Activated CD4-positive, alpha-beta T cell treated with anti-CD3 and anti-CD28 coated beads, Interleukin-2, amount 50 U/mL, for 4 hours (primary cell): ENCODE measurements at places on chromosomes 1 and 21.
A peak's percentile ranks its signal among the peaks of the same experiment; 100 is the strongest.

DNA sequence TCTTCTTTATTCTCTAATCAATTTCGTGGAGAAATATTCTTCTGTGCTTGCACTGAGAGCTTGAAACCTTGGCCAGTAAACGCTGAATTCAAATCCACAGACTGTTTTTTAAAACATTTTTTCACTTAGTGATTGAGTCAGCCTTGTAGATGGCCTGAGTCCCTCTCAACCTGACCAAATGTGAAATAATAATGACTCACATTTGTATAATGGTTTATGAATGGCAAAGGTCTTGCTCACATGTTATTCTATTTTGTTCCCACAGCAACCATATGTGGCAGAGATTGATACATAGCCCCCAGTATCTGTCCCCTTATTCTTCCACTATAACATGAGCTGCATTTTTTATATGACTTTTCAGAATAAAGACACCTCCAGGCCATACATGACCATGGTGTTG, 47.8 kb upstream of the CCDC190 start:
- no peak for DNase-seq

DNA sequence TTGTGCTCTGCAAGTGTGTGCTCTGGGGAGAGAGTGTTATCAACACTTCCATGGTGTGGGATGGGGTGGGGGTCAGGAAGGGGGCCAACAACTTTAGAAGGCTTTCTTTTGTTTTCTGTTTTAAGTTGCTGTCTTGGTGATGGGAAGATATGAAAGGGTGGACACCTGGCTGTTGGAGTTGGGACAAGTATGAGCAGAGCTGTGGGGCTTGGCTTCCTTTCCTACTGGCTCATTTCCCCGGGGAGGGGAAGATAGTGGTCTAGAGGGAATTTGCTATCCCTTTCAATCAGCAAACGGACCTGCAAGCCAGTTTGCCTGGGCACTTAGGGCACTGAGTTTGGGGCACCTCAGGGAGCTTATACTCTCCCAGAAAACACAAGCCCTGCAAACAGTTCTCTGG, 19.2 kb downstream of the IER5 start:
- DNase-seq: no peak

DNA sequence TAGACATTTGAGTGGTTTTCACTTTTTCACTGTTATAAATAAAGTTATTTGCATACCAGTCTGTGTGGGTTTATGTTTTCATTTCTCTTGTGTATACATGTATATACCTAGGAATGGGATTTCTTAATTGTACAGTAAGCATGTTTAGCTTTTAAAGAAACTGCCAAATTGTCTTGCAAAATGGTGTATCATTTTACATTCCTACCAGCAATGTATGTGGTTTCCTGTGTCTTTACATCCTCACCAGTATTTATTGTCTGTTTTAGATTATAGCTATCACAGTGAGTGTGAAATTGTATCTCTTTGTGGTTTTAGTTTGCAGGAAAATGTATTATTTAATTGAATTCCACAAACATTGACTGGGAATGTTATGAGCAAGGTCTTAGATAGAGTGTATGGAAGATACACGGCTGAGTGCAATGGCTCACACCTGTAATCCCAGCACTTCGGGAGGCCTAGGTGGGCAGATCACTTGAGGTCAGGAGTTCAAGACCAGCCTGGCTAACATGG, 57.3 kb downstream of the MACF1 start:
- no peak for DNase-seq

- DNase-seq: no peak
Observed at GRCh38 chr1:78491451-78492071, 787 bp downstream of the PTGFR start.

DNA sequence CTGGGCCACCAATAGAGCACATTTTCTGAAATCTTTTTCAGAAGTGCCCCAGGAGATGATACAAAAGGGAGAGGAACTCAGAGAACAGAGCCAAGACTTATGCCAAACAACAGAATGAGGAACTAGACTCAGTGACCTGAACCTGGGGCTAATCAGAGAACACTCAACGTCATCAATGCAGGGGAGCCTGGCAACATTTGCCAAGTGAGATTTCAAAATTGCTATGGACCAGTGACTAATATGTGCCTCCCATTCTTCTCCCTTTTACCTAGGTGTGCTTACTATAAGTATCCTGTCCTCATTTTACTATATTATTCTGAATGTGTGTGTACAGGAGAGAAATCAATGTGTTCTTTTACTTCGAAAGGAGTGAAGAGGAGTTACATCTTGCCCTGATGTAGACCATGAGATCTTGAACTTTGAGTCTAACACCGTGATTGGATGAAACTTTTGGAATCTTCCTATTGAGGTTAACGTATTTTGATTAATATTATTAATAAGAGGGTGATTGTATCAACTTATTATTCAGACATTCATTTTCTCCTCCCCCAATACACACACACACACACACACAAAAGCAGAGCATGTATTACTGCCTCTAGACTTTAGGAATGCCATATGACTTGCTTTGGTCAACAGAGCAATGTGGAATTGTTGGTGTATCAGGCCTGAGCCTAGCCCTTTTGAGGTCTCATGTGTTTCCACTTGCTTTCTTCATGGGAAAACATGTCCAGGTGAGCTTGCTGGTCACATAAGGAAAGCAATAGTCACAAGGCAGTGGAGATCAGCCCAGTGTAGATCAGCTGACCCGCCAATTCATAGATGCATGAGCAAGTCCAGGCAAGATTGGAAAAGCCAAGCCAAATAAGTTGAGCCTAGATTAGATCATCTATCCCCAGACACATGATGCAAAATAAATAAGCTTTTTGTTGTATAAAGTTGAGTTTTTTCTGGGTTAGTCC, 80.3 kb upstream of the ETS2 start:
- DNase-seq: no peak

GRCh38 chr1:23790696-23791515, at the start of gene LYPLA2:
LYPLA2 (plus strand) TSS chr1:23791145; CDS start chr1:23792683, 1,538 bp downstream.
- DNase-seq: peak; percentile 78

DNA sequence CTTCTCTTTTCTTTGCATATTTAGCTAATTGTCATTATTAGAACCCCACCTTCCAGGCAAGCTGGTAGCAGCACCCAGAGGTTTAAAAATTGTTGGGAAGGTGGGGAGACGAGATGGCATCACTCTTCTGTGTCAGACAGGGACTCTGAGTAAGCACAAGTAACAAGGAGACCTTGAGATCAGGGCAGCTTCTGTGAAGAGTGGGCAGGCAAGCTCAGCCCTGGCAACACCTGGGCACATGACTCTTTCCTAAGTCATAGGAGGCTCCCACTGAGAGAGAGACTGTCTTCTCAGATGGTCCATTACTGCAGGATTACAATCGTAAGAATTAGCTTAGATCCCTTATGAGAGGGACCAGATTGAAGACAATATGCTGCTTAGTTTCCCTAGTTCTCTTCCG, 183.5 kb downstream of the BRINP2 start:
- DNase-seq: no peak

DNA sequence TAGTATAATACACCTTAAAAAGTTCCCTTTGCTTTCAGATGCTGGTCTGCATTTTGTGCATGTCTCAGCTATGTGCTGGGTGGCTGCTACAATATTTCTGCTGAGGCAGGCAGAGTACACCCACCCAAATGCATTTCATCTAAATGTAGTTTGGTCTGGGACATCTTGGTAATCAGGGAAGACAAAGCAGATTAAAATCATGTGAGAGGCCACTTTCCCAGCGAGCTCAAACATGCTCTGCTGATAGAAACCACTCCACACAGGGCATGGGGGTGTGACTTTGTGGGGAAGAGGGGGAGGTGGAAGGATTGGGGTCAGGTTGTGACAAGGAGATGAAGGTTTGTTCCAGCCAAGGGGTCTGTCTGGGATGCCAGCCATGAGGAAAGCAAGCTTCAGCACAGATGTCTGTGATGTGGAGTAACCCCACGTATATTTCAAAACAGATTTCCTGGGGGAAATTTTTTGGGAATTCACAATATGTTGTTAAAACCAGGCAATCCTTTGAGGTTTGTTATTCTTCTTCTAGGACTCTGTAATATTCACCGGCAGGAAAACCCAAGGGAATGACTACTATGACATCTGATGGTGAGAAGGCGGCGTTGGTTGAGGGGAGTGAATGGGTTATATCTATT, 255.1 kb upstream of the FGGY start:
- DNase-seq: no peak

DNA sequence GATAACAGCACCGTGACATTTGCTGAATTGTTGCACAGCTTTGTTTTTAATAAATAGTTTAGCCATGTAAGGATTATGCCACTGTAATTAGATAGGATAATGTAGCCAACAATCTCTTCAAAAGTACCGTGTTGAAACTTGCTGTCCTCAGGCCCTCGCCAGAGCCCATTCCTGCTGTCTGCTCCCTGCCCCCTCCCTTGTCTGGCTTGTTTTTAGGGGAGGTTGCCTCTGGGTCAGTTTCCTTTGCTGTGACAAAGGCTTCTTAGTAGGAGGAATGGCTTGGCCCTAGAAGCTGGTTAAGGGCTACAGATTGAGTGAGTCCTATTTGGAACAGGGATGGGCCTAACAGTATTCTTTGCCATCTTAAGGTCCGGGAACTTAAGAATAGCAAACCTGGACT, 107.9 kb downstream of the LMO4 start:
- no peak for DNase-seq

DNA sequence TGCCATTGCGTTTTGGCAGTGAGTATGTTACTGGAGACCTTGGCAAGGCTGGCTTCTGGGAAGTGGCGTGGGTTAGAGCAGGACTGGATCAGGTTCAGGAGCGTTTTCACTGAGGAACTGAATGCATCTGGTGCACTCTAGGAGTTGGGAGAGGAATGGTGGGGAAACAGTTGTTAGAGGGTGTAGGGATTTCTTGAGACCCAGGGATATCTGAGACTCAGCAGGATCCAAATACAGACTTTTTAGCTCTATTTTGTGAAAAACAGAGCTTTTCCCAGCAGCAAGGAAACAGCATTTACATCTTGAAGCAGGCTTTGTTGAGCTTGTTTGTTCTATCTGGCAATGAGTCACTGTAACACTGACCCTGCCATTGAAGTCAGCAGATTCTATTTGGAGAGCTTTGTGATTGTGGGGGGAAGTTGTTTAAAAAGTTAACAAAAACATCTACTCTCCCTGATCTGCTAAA, 56.9 kb upstream of the NRIP1 start:
- no peak for DNase-seq

- no peak for DNase-seq
Observed at GRCh38 chr1:154556422-154556821, 2.0 kb downstream of the UBE2Q1 start.

DNA sequence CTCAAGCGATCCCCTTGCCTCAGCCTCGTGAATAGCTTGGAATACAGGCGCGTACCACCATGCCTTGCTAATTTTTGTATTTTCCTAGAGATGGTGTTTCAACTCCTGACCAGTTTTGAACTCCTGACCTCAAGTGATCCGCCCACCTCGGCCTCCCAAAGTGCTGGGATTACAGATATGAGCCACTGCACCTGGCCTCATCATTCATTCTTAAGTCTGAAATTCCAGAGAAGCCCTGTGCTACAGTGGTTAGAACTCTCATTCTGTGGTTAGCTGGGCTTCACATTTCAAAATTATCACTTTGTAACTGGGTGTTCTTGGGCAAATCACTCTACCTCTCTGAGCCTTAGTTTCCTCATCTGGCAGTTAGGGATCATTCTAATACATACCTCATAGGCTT, 86.1 kb upstream of the POU3F1 start:
- no peak for DNase-seq

- DNase-seq: no peak
Observed at GRCh38 chr1:117143871-117144270, 22.3 kb upstream of the TRIM45 start.

GRCh38 chr1:5297886-5298239, 643.5 kb downstream of the AJAP1 start:
- DNase-seq: no peak

DNA sequence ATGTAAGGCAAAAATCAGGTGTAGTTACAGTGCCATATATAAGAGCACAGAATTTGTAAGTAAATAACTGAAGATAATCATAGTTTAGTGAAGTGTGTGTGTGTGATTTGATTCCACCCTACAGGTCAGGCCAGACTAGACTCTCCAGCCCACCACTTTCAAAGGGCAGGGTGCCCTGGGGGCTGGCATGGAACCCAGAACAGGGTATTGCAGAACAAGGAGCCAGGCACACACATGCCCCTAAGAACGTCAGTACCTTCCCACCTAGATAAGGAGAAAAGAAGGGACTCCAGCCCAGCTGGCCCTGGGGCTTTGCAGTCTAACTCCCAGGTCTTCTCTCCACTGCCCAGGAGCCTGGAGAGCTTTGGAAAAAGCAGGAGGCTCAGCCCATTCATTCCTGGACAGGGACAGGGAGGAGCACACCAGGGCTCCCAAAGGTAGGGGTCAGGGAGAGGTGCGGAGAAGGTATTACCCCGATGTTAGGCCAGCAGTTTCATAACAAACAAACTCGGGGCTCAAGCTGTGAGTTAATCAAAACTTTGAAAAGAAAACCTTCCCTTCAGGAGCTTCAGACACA, 149.7 kb upstream of the VANGL1 start:
- no peak for DNase-seq

GRCh38 chr1:175673371-175674150, 69.8 kb downstream of the TNR start:
- DNase-seq: no peak

DNA sequence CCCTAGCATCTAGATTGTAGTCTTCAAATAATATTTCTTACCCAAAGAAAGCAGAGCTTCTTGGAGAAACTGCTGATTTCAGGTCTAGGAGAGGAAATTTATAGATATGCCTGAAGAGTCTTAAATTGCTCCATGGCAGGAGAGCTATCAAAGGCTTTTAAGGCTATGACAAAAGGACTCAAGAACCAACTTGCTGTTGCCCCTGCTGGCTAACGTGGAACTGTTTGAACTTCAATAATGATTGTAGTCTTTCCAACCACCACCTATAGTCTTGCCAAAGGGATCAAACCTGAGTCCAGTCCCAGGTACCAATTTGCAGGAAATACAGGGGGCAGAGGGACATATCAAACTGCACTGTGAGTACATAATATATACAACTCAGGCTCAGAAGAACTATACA, 336.2 kb upstream of the ESRRG start:
- no peak for DNase-seq

DNA sequence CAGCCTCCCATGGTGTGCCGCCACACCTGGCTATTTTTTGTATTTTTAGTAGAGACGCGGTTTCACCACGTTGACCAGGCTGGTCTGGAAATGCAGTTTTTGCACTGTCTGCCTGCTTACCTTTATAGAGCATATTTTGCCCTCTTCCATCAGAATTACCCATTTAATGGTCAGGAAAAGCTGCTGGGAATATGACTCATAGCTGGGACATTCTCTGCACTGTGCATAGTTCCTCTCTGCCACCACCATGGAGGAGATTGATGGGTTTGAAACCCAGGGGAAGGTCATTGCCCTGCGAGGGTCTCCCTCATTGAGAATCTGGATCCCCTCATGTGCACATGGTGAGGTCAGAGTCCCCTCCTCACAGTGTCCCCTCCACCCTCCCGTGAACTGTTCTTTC, 32.1 kb downstream of the MX1 start:
- DNase-seq: no peak
